ENCODE measurements at places on chromosomes 16 and 17.
A peak's percentile ranks its signal among the peaks of the same experiment; 100 is the strongest.

DNA sequence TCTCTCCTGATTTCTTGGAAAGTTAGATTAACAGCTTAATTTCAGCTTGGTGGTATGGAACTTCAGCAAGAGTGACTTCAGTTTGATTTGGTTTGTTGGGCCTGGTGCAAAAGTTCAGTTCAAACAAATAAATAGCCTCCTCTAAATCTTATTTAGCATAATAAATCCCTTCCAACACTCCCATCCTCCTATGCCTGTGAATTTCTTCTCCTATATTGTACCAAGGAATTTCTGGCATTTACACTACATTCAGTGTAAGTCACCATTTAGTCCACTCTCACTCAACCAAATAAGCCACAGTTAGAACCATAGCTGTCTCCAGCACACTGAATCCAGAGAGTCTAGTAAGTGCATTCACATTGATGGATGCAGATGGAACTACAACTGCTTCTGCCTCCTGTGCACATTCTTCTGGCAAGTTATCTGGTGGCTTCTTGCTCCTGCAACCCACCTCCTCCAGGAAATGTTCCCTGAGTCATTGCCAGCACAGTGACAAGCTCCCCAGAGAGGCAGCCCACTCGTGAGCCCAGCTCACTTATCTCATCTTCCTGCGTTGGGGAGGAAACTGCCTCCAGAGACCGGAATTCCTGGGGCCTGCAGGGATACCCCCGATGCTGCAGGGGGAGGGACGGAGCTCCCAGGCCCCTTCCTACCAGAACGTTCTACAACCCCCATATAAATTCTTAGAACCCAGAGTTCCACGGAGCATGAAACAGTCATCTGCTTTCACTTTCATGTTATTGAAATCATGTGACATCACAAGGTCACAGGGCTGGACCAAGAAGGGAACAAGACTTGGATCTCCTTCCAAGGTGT, 318.3 kb downstream of the PHKB start:
- no peak for DNase-seq

- no peak for DNase-seq
Measured at GRCh38 chr16:15038689-15039088, 17.2 kb downstream of the NTAN1 start.

DNA sequence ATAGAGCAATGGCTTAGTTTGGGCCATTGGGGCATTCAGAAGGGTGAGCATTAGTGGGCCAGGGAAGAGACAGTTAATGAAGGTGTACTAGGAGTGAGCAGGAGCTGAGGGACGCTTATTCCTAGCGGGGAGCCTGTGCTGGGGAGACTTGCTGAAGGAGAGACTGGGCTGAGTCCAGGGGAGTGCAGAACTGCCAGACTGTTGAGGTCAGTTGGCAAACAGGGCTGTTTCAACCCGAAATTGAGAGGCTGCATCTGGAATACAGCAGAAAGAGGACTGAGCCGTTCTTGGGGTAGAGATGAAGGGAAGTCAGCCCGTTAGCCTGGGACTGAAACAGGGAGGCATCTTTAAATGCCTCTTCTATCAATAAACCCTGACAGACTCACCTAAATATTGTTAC, 33.2 kb downstream of the MAP2K6 start:
- no peak for DNase-seq

DNA sequence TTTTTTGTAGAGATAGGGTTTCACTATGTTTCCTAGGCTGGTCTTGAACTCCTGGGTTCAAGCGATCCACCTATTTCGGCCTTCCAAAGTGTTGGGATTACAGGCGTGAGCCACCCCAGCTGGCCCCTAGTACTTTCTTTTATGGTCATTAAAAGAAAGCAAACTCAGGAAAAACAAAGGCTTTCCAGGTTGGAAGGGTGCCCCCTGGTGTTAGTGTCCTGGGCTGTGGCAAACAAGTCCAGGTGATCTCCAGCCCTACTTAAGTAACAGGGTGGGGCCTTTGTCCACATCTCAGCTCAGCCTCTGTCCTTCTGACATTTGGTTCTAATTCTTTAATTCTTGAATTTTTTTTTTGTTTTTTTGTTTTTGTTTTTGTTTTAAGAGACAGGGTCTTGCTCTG, 6.9 kb downstream of the IGFBP4 start:
- peak; percentile 22 for DNase-seq

- no peak for DNase-seq
Measured at GRCh38 chr17:51152766-51153209, 571 bp upstream of the NME1 start.

GRCh38 chr17:79156463-79157095, 82.0 kb downstream of the ENGASE start:
- DNase-seq, result no peak

DNA sequence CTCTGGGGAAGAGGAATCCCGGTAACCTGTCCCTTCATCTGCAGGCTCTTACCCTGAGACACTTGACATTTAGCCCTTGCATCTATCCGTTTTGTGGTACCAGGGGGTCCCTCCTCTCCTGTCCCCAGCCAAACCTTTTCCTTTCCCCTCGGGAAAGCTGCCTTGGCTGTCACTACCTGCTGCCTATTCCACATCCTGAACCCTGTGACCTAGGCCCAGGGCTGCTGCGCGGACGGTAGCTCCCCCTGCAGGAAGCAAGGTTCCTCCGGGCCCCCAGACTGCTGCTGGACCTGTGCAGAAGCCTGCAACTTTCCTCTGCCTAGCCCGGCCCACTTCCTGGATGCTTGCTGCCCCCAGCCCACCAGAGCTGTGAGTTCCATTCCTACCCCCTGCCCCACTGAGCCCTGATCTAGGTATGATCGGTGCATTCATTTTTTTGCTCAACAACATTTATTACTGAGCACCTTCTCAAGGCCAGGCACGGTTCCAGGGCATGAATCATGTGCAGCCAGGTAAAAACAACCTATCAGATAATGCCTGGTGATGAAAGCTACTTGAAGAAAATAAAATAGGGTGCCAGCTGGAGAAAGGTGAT, 10.5 kb upstream of the ALDOA start:
- peak; percentile 30 for DNase-seq

GRCh38 chr16:74700438-74701225, at the start of gene MLKL:
MLKL (minus strand) TSS chr16:74700862; CDS start chr16:74695757, 5,105 bp downstream.
- peak; percentile 57 for DNase-seq

DNA sequence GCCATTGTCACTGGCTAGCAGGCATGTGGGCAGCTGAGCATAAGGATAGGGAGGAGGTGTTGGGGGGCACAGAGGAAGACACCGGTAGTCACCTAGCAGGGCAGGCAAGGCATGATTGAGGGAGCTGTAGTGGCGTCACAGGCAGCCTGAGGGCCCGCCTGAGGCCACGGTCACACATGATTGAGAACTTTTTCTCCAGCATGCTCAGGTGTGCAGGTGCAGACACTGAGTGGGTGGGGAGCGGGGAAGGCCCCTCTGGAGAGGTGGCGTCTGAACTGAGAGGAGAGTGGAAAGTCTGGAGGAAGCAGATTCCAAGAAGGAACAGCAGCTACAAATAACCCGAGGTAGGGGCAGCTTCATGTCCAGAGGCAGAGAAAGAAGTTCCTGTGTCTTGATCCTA, 10.9 kb upstream of the ARMC7 start:
- DNase-seq, result no peak

DNA sequence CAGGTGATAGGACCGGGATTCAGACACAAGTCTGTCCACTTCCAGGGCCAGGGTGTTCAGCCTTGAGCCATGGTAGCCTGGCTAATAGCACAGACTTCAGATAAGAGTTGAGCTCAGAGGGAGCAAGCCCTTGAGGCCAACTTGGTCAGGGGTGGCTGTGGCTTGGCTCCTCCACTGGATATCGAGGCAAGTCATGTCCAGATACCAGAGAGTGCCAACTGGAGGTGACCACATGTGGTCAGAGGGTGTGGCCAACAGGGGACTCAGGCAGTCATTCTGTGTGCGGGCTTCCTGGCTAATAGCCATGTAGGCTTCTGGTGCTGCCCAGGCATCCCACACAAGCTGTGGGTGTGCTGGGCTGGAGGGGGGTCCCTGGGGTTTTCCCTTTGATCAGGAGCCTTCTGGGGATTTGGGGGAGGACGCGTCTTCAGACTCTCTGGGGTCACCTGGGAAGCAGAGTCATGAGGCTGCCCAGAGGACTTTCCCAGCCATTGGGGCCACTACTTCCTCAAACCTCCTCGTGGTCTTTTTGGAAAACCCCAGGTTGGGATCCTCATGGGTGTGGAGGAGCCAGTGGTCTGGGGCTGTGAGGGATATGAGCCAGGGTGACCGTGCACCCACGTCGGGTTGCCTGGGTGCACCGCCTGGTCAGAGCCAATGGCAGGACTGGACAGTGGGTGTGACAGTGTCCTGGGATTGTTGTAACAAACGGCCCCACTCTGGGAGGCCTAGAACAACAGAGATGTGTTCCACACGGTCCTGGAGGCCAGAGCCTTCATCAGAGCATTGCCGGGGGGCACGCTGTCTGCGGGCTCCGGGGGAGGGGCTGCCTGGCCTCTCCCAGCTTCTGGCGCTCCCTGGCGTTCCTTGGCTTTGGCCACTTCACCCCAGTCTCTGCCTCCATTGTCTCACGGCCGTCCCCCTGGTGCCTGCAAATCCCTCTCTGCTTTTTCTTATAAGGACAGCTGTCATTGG, 25.0 kb downstream of the COX4I1 start:
- DNase-seq, result no peak

DNA sequence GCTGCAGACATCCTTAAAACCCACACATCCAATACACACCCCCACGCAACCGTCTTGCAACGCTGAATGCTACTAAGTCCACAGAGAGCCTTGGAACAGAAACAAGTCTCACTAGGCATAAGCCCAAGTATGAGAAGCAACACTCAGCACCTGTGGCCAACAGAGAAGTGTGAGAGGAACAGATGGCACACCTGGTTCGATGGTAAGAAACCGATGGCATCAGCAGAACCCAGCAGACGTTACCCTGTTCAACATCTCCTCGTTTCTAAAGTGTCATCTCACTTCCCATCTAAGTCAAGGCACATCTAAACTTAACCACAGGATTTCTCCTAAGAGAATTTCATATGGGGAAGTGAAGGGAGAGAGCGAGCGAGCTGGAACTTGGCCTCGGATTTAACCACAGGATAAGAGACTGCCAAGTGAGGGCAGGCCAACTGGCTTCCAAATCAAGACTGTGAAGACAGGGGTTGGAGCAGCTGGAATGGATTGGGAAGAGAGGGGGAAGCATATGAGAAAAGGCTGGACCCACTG, 41.0 kb downstream of the NXPH3 start:
- DNase-seq, result no peak

- no peak for DNase-seq
Measured at GRCh38 chr17:76333673-76334505, 19.8 kb downstream of the PRPSAP1 start.

DNA sequence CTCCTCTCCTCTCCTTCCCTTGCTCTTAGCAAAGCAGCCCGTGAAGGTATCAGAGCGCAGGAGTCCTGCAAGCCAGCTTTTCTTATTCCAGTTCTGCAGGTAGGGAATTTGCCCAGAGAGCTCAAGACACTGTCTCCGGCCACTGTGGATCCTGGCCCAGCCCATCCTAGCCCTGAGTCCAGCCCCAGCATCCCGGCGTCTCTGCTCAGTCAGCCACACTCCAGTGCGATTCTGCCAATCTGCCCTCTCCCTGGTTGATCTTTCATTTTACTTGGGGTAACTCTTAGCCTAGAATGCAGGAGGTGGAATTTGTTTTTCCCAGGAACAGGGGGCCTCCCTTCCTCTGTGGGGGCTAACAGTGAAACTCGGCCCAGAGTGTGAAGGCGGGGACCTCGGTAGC, 176.9 kb upstream of the GSE1 start:
- DNase-seq, result no peak

- DNase-seq, result no peak
Measured at GRCh38 chr17:55304171-55304859, 39.6 kb downstream of the HLF start.

DNA sequence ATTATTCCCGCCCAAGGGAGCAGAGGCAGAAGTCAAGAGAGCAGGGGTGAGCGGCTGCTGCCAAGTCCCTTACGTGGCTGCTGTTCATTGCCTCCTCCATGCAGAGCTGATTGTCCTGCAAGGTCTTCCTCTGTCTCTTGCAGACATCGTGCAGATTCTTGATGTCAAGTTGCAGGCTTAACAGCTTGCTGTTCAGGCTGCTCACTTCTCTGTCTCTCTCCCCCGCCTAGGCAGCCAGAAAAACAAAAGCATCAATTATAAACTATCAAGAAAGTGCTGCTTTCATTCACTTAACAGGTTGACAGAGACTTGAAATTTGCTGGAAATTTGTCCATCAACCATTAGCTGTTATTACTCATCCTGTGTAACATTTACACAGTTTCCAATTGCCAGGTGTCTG, 7.3 kb downstream of the PMFBP1 start:
- DNase-seq, result no peak

- peak; percentile 3 for DNase-seq
Measured at GRCh38 chr17:9987779-9988585, 82.9 kb upstream of the RCVRN start.

GRCh38 chr16:78435260-78435659, 335.8 kb downstream of the WWOX start:
- no peak for DNase-seq

- DNase-seq, result no peak
Measured at GRCh38 chr17:52026075-52026474, 132.4 kb downstream of the CA10 start.

GRCh38 chr17:79840269-79840988, 1.2 kb upstream of the CBX4 start:
- DNase-seq, result peak; percentile 20

GRCh38 chr17:33725675-33726271, 432.7 kb upstream of the ASIC2 start:
- no peak for DNase-seq

DNA sequence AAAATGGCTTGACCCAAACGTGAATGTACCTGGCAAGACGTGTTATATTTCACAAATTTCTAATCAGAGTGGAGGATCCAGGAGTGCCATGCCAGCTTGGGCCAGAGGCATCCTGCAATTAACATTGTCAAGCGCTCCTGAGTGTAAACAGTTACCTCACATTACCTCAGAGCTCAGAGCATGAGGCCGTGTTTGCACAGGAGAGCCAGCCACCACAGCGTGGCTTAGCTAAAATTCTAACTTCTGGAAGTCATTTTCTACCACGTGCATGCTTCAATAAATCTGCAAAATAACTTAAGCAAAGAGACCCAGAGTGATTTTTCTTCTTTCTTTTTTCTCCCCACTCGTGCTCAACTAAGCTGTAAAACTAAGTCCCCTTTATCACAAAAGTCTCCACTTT, 769.0 kb downstream of the KCNJ2 start:
- DNase-seq, result no peak

- DNase-seq, result no peak
Measured at GRCh38 chr17:56436142-56436541, 157.4 kb upstream of the NOG start.

DNA sequence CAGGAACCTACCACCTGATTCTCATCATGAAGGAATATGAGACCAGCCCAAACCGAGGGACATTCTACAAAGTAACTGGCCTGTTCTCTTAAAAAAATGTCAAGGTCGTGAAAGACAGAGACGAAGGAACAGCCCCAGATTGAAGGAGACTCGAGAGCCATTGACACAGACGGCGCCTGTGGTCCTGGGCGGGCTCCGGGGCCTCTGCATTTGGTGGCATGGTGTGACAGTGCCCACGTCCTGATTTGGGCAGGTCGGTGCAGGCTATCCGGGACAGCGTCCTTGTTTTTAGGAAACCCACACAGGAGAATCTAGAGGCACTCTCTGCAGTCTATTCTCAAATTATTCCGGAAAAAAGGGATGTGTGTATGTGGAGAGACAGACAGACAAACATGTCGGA, 64.1 kb downstream of the ADCY9 start:
- DNase-seq, result no peak

Data from T-helper 9 cell (primary cell).